Activated naive CD4-positive, alpha-beta T cell (primary cell): ENCODE measurements at places on chromosomes 1 and 21.

- no peak for DNase-seq
Observed at GRCh38 chr1:41325801-41326200, 35.4 kb upstream of the FOXO6 start.

GRCh38 chr1:167594822-167595221 lies 35.2 kb upstream of the RCSD1 start:
- no peak for DNase-seq

- no peak for DNase-seq
Observed at GRCh38 chr1:203095061-203095690, 9.4 kb upstream of the MYOG start.

GRCh38 chr1:245363461-245364200 lies 208.8 kb downstream of the KIF26B start:
- DNase-seq, result no peak

DNA sequence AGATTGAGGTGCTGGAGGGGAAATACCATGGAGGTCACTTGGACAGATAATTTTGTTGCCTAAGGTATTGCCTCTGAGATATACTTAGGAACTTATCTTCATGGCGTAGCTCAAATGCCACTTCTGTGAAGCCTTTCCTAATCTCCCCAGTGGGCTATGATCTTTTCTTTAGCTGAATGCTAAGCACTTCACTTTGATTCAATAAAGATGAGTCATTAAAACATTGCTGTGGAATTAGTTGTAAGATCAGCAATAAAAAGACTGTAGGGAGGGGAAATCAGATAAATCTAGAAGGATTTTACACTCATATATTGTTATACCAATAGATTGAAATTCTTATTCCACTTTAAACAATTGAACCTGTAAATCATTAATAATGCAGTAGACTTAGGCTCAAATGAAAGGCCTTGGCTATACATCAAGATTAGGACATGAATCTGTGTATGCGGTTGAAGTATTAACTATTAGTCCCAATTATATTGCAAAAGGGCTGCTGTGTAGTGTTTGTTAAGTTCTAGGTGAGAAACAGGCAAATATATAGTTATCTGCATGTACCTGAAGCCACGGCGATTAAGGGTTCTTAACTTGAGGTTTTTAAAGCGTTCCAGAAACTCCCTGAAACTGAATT lies 19.2 kb upstream of the MAGOH start:
- no peak for DNase-seq
